Lung (tissue), 17 donors: ENCODE measurements at places on chromosomes 3 and 15.
A peak's percentile ranks its signal among the peaks of the same experiment; 100 is the strongest.

DNA sequence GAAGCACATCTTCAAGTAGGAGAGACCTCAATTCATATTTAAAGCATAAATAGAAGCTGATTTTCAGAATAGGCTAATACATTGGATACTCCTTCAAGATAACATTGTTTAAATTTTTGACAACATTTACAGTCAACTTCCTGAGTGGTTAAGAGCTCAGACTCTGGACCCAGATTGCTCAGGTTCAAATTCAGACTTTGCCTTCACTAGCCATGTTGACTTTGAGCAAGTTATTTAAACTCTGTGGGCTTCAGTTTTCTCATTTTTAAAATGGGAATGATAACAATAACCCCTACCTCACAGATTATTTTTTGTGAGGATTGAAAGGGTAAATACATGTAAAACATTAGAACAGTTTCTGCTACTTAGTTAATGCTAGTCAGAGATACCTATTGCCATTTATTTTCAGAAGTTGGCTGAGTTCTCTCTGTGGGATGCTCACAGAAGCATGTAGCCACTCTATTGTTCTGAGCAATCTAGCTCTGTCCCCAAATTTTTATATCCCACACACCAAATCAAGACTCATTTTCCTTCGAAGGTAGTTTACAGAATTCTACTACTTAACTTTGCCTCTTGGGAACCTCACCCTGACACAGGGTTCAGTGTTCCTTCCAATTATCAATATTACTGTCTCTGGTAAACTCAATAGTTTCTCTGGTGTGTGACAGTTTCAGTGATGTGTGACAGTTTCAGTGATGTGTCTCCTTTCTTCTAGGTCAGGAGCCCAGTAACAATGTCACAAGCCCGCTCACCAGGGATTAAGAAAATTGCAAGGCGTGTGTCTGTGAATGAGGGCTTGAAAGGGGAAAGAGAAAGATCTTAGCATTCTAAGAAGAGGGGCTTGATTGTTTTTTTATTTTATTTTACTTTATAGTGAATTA is 79.4 kb upstream of the OSTN start:
- DNase-seq, result no peak

DNA sequence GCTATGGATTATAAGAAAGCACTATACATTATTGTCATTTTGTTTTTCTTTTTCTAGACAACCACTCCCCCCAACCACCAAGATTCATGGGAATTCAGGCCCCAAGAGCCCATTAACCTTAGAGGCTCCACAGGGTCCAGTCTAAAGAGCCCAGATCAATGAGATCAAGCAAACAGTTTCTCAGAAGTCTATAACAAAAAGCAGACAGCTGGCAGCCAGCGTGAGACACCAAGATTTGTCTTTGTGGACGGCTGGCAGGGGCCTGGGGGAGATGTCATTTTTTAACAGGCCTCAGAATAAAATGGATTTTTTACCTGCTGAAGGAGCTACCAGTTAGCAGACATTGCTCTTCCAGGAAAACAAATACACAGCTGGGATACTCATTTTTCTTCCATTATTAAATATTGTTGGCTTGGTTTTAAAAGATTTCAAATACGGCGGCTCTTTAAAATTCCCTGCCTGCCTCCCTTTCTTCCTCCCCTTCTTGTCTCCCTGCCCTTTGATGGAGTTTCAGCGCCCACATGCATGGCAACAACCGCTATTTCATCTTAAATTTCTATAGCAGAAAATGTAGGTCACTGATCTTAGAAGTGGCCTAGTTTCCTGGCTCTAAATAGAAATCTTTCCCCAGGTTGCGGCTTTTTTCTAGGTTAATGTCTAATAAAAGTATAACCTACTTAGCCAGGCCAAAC is 130.6 kb downstream of the FAM174B start:
- no peak for DNase-seq

GRCh38 chr3:72411843-72412242 is 436.4 kb downstream of the SHQ1 start:
- DNase-seq, result no peak

GRCh38 chr3:31680072-31680870 is 147.5 kb downstream of the STT3B start:
- peak; percentile 64 for DNase-seq

GRCh38 chr3:152438181-152438580 is 169.5 kb downstream of the MBNL1 start:
- no peak for DNase-seq

- DNase-seq, result no peak
These were observed 294.9 kb upstream of the SGO1 start for GRCh38 chr3:20480786-20481365.

- no peak for DNase-seq
These were observed 17.5 kb downstream of the PLA2G4F start for GRCh38 chr15:42138968-42139386.

GRCh38 chr15:101647251-101647650 is 4.9 kb downstream of the TM2D3 start:
- no peak for DNase-seq

DNA sequence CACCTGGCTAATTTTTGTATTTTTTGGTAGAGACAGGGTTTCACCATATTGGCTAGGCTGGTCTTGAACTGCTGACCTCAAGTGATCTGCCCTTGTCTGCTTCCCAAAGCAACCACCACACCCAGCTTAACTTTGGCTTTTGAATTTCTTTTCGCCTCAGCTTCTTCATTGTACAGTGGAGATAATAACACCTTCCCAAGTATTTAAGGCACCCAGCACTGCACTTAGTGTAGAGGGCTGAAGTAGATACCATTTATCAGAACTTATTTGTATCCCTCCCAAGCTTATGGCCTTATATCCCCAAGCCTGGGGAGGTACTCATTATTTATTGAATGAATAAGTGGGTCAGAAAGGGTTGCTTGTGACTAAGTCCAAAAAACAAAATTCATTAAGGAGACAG is 2.3 kb downstream of the SQOR start:
- DNase-seq, result no peak

DNA sequence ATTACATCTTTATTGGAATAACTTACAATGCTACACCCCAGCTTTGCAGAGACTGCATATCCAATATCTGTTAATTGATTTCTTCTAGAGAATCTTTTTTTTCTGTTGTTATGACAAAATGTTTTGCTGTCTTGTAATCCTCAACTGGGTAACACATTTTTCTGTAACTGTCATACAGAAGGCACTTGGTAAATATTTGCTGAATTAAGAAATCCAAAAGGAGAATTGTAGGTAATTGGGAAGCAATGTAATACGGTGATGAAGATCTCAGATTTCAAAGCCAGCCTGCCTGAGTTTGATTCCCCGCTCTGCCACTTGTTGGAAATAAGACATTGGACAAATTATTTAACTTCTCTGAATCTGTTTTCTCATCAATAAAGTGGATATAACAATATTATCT is 169.1 kb downstream of the WDR72 start:
- no peak for DNase-seq

- DNase-seq, result no peak
These were observed 26.6 kb upstream of the KY start for GRCh38 chr3:134677196-134677986.

DNA sequence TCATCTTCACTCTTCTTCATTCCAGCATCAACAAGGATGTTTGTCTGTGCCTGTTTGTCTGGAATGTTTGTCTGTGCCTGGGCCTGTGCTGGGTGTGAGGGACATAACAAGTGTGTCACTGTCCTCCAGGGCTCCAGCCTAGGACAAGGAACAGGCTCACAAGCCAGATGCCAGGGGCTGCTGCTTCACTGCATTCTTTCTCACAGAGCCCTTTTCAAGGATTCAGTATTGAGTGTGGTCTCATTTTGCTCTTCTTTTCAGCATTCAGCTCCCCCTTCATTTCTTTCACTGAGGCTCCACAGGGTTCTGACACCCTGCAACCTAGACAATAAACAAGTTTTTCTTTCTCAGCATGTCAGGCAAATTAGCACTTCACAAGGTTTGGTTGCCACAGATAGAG is 43.6 kb upstream of the KY start:
- DNase-seq, result no peak

DNA sequence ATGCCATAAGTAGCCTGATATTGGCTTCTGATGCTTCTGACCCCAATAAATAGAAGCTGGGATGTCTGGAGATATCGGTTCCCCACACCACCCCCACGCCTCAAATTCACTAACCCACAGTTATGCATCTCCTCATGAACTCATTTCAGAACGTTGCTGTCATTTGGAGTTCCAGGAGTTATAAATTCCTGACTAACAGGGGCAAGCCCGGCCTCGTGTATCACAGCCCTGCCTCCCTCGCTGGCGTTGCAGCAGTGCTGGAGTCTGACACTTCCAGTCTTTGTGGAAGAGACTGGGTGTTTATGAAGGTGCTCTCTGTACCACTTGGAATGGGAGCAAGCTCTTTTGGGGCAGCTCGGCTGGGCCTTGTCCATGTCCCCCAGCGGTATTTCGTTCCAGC is 101.0 kb downstream of the ANP32A start:
- no peak for DNase-seq

DNA sequence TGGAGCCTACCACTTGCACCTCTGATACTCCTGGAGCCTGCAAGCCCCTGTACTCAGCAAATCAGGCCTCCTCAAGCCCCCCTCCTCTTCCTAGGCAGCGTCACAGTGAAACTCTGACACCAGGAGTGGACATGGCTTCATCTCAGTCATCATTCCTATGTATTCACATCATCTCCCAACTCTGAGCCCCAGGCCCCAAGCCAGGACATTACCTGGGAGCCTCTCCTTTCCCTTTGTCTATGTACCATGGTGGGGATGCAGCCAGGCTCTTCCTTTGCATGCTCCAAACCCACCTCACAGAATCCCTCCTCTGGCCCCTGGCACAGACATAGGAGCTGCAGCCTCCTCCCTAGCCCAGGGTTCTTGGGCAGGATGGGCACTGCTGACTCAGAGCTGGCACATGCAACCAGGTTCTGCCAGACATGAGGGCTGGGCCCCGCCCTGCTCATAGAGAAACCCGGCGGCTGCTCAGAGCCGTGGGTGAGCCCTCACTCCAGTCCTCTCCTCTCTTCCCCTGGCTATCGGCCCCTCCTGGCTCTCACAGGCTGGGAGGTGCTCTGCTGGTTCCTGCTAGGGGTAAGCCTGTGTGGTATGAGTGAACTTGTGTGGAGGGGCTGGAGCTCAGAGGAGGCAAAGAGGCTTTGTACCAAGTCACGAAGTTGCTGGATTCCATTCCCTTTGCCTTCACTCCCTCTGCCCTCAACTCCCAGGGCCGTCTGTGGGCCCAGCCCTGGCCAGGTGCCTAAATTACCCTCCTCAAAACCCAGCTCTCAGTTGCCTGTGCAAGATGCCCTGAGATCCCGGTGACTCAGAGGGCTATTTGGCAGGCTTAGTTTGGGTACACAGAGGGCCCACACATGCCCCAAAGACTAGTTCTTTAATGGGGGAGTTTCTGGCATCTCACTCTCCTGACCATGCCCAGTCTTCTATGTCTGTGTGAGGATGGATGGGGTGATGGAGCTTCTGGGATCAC is 1.9 kb upstream of the PLCD1 start:
- DNase-seq, result no peak

GRCh38 chr3:106025151-106025722 is 156.4 kb upstream of the CBLB start:
- DNase-seq, result no peak

- DNase-seq, result no peak
These were observed 42.2 kb upstream of the PTX3 start for GRCh38 chr3:157394411-157394810.

DNA sequence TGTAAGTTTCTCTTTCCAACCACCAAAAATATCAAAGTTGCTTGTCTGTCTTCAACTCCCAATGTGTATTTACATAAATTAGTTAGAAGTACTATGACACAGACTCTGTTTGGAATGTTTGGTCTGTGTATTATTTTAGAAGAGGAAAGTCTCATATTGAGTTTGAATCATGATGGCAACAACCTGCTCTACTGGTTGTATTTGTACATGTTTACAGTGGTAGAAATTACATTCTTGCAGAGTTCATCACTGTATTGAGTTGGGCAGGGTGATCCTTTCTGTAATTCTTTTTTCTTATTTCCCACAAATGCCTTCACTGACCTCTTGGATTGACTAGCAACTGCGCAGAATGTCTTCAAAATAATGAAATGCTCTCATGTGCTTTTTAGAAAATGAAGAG is 149.6 kb downstream of the CHL1 start:
- no peak for DNase-seq

GRCh38 chr3:103532986-103533385 is 1098.2 kb downstream of the ZPLD1 start:
- DNase-seq, result no peak

GRCh38 chr15:89436560-89437311 is 59.6 kb downstream of the RHCG start:
- DNase-seq, result no peak

DNA sequence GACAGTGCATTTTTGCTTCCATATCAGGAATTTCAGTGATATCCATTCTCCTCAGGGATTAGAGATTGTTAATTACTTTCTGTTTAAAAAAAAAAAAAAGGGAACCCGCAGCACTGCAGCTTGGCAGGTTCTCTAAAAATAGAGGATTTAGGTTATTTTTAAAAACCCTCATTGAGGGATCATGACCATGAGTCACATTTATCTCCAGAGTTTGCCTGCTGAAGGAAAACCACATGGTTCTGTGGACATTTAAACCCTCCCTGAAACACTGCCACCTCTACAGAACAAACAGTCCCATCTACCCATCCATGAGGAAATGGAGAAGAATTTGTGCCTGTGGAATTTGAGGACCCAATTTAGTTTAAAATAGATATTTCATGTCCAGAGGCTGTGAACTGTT is 66.2 kb upstream of the UBE2E1 start:
- DNase-seq, result no peak

DNA sequence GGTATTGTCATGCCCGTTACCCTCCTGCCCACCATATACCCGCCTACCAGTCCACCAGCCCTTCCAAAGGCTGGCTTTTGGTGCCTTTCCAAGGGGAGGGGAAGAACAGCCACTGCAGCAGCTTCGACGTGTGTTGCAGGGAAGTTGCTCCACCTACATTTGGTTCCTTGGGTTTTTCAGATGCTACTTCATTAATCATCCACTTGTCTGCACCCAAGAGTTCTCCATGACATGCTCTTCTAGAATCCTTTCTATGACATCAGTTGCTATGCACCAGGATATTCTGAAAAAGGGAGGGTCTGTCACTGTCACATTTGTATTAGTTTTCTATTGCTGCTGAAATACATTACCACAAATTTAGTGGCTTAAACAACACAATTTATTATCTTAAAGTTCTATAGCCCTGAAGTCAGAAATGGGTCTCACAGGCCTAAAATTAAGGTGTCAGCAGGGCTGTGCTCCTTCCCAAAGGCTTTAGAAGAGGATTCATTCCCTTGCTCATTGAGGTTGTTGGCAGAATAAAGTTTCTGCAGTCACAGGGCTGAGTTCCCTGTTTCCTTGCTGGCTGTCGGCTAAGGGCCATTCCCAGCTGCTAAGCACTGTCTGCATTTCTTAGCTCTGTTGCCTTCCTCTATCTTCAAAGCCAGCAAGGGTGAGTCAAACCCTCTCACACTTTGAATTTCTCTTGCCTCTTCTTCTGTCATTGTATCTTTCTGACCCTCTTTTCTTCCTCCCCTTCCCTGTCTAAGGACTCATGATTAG is at the start of gene LYZL4:
TSS of gene LYZL4 (minus strand) at position 241 of the 762 bp plus-strand sequence. CDS start 3,359 bp downstream, outside the sequence.
- DNase-seq, result no peak

DNA sequence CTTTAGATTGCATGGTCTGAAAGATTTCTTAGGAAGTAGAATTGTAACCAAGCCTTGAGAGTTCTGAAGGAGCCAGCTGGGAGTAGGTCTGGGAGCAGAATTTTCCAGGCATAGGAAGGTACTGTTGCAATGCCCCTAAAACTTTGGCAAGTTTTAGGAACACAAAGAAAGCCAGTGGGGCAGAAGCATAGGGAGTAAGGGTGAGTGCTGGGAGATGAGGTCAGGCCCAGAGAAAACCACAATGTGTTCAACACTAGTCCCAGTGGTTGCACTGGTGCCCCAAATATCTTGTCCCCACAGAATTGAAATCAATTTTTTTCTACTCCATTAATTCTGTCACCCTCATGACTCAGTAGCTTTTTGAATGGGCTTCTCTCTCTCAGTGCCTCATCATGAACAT is 120.7 kb upstream of the GALNT15 start:
- DNase-seq, result no peak
